ENCODE measurements at places on chromosomes 4 and X.

DNA sequence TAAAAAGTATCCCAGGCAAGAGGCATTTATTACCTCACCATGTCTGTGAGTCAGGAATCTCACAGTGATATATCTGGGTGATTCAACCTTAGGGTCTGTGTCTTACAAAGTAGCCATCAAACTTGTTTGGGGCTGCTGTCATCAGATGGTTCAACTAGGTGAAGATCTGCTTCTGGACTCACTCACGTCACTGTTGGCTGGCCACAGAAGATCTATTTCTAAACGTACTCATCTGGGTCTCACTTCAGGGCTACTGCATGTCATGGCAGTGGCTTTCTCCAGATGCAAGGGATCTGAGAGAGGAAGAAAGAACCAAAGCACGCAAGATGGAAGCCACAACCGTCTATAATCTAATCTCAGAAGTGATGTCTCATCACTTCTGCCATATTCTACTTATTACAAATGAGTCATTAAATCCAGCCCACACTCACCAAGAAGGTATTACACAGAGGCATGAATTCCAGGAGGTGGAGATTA, 267.8 kb upstream of the ANKRD50 start:
- no peak for DNase-seq

GRCh38 chr4:78667764-78668163, 108.4 kb upstream of the BMP2K start:
- DNase-seq: no peak

DNA sequence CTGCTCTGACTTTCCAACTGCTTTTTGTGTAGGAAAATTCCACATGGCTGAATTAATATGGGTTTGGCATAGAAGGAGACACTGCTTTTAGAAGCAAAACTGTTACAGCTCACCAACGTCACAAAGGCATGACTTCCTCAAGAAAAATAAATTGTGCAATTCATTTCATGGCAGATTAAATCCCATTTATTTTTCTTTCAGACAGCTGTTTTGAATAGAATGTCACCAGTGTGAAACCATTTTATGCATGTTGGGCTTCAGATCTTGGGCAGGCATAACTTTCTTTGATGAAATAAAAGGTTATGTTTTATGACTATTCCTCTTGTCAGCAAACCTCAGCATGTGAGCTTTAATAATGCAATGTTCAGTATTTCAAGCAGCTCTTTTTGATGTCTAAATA, 542.8 kb downstream of the GALNTL6 start:
- DNase-seq: no peak

DNA sequence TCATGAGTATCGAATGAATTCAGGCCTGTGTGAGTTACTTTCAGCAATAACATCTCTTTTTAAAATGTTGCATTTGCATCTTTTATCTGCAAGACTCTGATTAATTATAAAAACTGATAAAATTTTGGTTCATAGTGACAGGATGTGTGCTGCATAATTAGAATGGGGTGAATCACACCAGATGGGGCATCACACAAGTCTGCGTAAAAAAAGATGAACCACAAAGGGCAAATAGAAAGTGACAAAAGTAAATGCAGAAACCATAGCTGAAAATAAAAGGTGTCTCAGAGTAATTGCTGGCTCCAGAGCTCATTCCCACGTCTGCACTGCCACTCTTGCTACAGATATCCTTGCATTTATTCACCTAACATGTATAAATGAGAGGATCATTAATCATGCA, 131.1 kb downstream of the HS3ST1 start:
- DNase-seq: no peak

DNA sequence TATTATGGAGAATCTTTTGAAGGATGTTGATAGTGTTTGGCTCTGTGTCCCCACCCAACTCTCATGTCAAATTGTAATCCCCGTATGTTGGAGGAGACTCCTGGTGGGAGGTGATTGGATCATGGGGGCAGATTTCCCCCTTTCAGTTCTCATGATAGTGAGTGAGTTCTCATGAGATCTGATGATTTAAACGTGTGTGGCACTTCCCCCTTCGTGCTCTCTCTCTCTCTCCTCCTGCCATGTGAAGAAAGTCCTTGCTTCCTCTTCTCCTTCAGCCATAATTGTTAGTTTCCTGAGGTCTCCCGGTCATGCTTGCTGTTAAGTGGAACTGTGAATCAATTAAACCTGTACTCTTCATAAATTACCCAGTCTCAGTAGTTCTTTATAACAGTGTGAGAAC, 166.1 kb upstream of the NUDT6 start:
- no peak for DNase-seq

GRCh38 chr4:160810941-160811340, 1352.9 kb downstream of the FSTL5 start:
- DNase-seq: no peak

- no peak for DNase-seq
Measured at GRCh38 chr4:26464420-26465095, 25.7 kb downstream of the CCKAR start.

DNA sequence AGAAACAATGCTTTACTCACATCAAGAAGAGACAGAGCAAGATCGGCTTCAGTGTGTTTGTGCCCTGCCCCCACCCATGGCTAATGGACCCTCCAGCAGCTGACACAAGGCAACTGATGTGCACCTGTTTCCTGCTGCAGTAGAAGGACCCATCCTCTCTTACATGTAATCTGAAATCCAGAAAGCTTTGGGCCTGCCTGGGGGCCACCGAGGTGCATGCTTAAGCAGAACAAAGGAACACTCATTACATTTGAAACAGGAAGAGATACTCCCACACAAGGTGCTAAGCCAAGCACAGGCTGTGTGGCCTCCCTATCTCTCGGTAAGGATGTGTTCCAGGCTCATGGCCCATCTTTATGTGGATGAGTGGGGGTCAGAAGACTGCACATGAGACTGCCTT, 338.0 kb downstream of the SPOCK3 start:
- DNase-seq: no peak

DNA sequence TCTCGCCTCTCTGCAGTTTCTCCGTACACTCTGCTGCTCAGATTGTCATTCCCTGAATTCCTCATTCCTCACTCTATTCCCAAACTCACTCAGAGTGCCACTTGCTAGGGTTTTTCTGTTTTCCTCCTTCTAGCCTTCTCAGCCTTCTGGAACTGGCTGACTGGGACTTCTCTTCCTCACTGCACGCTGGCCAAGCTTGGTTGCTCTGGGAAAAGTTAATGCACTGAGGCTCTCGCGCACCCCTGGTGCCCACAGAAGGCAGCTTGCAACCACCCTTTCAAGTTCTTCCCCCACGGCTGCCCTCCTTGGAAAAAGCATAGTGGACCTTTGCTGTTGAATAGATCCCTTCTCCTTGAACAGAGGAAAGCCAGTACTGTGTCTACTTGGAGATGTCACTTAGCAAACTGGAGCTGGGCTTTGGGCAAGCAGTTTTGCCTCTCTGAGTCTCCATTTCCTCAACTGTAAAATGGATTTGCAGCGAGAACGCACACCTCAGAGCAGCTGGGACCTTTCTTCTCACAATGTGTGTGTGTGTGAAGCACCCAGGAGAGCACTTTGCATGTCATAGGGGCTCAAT, 6.0 kb upstream of the CCKAR start:
- no peak for DNase-seq

DNA sequence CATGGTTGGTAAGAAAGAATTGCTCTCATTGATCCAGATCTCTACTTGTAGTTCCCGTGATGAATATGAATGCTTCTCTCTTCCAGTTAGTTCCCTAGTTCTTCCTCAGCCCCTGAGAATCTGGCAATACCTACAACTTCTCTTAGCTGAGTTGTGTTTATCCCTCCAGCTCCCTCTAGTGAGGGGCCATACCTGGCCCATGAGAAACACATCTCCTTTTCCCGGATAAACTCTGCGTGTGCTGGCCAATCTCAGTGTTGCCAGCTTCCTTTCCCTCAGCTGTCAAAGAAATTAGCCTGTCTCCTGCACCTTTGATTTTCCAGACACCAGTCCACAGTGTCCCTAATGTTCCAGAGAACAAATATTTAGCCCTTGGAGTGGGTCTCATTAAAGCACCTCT, 5.7 kb downstream of the CBLL2 start:
- no peak for DNase-seq

DNA sequence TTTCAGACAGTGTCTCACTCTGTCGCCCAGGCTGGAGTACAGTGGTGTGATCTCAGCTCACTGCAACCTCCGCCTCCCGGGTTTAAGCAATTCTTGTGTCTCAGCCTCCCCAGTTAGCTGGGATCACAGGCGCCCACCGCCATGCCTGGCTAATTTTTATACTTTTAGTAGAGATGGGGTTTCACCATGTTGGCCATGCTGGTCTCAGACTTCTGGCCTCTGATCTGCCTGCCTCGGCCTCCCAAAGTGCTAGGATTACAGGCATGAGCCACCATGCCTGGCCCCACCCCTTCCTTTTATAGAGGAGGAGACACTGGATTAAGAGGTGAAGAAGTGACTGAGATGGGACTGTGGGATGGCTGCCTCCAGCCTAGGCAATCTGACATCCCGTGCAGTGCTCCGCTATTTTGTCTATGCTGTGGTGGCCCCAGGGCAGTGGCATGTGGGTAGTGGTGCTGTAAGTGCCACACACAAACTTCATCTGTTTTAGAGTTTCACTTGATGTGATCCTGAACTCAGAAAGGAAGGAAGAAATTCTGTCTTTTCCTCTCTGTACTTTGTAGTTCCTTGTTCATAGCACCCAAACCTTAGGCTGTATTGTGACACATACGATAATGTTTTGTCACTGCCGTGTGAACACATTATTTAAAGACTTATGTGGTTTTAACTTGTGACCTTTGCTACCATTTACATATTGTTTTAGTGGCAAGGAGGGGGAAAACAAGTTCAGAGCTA, 48.9 kb downstream of the FNIP2 start:
- DNase-seq: no peak

- DNase-seq: no peak
Measured at GRCh38 chr4:78297116-78297800, 240.1 kb downstream of the FRAS1 start.
